DMS79 (cell line): ENCODE measurements at places on chromosomes 6 and 20.

- no peak for DNase-seq
Observed at GRCh38 chr6:134046054-134046453, 6.4 kb downstream of the SLC2A12 start.

GRCh38 chr20:49030954-49031619 lies 15.0 kb upstream of the CSE1L start:
- no peak for DNase-seq

- DNase-seq, result peak; percentile 43
Observed at GRCh38 chr20:64057628-64058498, 5.1 kb upstream of the TCEA2 start.

DNA sequence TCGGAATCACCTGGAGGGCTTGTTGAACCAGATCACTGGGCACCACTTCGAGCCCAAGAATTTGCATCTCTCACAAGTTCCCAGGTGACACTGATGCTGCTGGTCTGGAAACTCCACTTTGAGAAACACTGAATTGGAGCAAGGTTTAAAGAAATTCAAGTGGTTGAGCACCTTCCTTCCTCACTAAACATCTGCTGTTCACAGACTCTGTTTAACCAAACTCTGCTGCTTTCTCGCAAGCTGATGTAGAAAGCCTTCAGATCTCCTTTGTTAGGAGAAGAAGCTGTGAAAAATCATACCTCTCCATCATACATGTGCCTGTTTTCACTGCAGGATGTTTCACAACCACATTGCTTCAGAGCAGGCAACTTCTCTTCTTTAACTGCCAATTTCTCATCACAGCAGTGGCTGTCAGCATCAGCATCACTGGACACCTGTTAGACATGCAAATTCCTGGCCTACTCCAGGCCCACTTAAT lies 87.5 kb upstream of the TOP1 start:
- DNase-seq, result no peak

GRCh38 chr6:20325641-20326421 lies 75.8 kb upstream of the E2F3 start:
- no peak for DNase-seq

- no peak for DNase-seq
Observed at GRCh38 chr6:105545228-105545920, 142.5 kb upstream of the PREP start.

DNA sequence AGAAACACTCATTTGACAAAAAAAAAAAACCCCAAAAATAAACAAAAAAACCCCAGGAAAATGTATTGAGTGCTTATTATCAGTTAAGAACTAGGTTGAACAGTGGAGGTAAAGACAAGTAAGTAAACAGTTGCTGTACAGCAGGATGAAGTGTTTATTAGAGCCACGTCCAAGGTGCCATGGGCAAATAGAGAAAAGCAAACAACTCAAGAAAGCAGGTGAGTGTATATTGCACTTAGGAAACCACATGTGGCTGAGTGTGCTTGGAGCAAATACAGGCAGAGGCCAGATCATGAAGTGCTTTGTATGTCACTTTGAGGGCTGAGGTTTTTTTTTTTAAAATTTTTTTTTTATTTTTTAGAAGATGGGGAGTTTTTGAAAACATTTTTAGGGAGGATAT lies 98.3 kb downstream of the MACROD2 start:
- peak; percentile 85 for DNase-seq

DNA sequence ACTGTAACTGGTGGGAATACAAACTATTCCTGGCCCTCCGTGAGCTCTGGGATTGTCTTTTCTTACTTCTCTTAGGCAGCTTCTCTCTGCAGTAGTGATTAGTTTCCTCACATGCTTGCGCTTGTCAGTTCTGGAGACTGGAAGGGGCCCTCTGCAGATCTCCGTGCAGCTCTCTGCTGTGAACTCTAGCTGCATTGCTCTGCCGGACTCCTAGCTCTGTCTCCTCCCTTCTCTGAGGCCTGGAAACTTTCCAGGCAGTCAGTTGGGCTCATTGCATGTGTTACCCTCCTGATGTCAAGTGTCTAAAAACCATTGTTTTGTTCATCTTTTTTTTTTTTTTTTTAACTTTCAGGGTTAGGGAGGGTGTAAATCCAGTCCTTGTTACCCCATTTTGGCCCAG lies 102.3 kb downstream of the CTNNBL1 start:
- no peak for DNase-seq

GRCh38 chr6:143276436-143276835 lies 174.1 kb downstream of the ADAT2 start:
- DNase-seq, result no peak

- no peak for DNase-seq
Observed at GRCh38 chr6:137722749-137723272, 144.2 kb upstream of the TNFAIP3 start.

- no peak for DNase-seq
Observed at GRCh38 chr6:169101981-169102380, 151.7 kb downstream of the THBS2 start.

DNA sequence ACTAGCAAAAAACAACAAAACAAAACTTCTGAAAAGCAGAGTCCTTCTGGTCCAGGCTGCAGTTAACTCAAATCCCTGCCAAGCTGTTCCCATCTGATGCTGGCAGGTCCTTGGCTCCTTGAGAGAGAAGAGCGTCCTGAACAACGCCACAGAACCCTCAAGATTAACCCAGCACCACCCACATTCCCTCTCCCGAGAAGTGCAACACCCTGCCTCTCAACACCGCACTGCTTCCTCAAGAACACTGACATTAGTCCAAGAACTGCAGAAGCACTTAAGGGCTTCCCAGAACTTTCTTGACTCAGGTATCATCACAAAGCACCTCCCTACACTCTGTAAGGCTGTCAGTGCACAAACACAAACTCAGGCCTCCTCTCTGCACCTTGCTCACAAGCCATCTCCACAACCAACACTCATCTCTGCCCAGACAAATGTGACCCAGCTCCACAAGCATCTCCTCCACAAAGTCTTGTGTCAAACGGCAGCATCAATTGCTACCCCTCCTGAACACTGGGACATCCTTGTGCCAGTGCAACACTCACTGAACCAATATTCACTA lies 7.5 kb downstream of the MRPL14 start:
- DNase-seq, result no peak

DNA sequence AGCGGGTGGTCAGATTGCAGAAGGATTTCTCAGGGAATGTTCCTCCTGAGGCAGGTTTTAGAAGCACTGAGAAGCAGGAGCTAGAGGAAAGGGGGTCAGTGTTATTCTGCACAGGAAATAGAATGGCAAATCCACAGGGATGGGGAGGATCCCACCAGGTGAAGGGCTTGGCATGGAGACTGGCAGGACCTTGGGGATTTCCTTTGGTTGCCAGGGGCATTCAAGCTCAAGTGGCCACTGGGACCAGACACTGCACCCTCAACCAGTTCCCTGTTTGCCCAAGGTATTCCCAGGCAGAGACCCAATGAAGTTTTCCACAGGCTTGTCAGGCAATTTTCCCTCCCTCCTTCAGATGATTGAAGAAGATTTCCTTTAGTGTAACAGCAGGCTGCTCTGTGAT lies 123.2 kb upstream of the KCNK16 start:
- no peak for DNase-seq

GRCh38 chr20:59776059-59776603 lies 157.3 kb downstream of the SYCP2 start:
- no peak for DNase-seq

- no peak for DNase-seq
Observed at GRCh38 chr6:104606361-104606760, 253.4 kb downstream of the HACE1 start.

- no peak for DNase-seq
Observed at GRCh38 chr20:17077030-17077429, 149.8 kb upstream of the PCSK2 start.

GRCh38 chr6:65450451-65450850 lies 256.6 kb downstream of the EYS start:
- no peak for DNase-seq

DNA sequence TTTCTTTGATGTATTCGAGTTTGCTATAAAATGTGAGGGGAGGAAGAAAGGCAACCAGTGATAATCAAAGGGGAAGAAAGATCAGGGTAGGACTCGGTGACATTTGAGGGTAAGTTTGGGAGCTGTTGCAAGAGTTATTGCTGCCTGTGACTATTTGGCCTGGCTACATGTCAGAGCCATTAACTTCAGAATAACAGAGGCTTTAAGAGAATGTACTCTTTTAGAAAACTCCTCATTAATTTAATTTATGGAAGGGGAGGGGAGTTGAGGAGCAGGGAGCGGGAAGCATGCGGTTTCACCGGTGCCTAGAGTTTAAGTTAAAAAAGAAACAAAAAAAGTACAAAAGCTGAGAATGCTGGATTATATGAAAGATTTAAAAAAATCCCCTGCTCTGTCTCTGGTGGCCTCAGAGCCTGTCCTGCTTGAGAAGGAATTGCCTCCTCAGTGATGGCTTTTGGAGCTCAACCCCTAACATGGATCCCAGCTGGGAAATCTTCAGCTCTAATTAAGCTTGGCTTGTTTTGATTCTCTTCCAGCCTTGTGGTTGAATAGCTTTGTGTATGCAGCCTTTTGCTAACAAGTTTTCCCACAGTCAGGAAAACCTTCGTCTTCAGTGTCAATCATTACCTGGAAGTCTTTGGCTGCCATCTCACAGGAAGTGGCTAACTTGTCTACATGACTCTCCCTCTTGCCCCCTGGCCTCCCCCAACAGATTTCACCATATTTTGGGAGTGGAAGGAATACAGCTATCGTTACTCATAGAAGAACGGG lies 238.2 kb downstream of the SOX4 start:
- peak; percentile 68 for DNase-seq

GRCh38 chr6:24490948-24491347 lies 1.6 kb upstream of the GPLD1 start:
- no peak for DNase-seq

DNA sequence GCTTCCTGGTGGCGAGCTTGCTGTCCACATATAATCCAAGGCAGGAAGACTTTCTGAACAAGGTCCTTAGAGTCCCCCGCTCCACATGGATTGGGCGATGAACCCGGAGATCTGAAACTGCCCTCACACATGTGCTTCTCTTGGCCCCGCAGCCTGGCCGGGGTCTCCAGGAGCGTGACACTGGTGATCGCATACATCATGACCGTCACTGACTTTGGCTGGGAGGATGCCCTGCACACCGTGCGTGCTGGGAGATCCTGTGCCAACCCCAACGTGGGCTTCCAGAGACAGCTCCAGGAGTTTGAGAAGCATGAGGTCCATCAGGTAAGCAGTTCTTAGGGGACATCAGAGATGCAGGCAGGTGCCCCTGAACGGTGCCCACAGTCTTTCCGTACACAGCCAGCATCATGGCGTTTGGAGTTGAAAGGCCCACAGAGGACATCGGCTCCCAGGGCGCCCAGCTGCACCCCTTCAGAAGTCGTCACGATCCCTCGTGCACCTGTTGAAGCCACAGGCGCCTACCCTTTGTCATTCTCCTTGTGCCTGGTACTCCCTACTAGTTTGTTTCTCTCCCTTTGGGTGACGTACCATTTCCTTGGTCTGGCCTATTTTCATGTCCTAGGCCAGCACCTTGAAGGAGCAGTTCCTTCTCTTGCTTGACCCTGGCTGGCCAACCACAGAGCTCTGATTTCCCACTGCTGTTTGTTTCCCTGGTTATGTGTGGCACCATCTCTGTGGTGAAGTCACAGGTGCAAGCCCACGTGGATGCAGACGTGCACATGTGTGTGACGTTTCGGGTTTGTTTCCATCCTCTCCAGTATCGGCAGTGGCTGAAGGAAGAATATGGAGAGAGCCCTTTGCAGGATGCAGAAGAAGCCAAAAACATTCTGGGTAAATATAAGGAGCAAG lies 43.3 kb upstream of the IRF4 start:
- no peak for DNase-seq
